ENCODE measurements at places on chromosomes 11 and 22. TPM values are rescaled to one million over a fixed set of nuclear protein-coding genes. Genes with fewer than 3 reads are reported as not detected.

DNA sequence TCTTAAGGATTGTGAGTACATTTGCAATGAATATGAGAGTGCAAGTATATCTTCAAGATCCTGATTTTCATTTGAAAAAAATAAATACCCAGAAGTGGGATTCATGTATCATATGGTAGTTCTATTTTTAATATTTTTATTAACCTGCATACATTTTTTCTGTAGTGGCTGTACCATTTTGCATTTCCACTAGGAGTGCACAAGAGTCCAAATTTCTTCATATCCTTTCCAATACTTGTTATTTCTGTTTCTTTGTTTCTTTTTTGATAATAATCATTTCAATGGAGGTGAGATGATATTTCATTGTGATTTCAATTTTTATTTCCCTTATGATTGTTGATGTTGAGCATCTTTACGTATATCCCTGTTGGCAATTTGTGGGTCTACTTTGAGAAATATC lies 759.8 kb upstream of the CNTN5 start:
- H3K27ac ChIP-seq: no peak overlapping the region
- H3K4me3 ChIP-seq: no peak overlapping the region
- H3K27me3 ChIP-seq: no peaks in the 10 kb centered on the region
- no peak for DNase-seq

DNA sequence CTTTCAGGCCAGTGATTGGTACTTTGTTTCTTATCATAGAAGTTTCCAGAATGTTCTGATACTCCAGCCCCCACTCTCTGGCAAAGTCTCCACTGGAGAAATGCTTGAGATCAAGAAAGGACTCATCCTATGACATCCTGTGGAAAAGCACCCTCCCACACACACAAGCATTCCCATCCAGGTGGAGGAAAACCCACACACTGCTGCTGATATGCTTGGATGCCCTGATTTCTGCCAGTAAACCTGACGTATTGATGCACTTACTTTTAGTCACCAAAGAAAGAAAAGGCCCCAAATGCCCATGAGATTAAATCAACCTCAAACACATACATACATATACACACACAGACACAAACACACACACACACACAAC lies 9.2 kb upstream of the SLC5A12 start:
- H3K27me3 ChIP-seq: no peaks in the 10 kb centered on the region
- no peak overlapping the region for H3K27ac ChIP-seq
- no peaks in the 10 kb centered on the region for H3K36me3 ChIP-seq

DNA sequence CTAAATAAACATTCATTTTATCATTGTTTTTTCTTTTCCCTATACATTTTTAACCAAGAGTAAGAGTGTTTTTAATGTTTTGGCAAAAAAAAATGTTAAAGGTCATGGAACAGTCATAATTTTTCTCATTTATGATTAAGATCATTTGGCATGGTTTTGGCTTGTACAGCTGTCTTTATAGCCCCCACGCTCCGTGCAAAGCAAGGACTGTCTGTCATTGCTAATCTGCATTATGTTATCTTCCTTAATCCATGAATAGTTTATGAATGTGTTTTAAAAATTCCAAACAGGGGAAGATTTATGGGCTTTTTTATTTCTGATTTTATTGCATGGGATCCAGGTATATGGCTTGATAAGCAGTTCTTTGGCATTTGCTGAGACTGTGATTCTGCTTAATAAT lies 28.1 kb downstream of the PGM2L1 start:
- H3K27me3 ChIP-seq: no peaks in the 10 kb centered on the region
- H3K36me3 ChIP-seq: no peaks in the 10 kb centered on the region
- no peak overlapping the region for H3K4me3 ChIP-seq

- H3K4me3 ChIP-seq: no peak overlapping the region
- peaks cover 5% of the 10 kb centered on the region for H3K4me1 ChIP-seq
- DNase-seq: no peak
- no peaks in the 10 kb centered on the region for H3K36me3 ChIP-seq
- no peak overlapping the region for H3K27ac ChIP-seq
These were observed 145.1 kb upstream of the TBCEL start for GRCh38 chr11:120878781-120879180.

GRCh38 chr22:46909237-46910030 lies 147.0 kb downstream of the TBC1D22A start:
- DNase-seq: no peak
- H3K27ac ChIP-seq: no peak overlapping the region
- peaks cover 6% of the 10 kb centered on the region for H3K36me3 ChIP-seq
- H3K27me3 ChIP-seq: no peaks in the 10 kb centered on the region
- H3K4me3 ChIP-seq: no peak overlapping the region

DNA sequence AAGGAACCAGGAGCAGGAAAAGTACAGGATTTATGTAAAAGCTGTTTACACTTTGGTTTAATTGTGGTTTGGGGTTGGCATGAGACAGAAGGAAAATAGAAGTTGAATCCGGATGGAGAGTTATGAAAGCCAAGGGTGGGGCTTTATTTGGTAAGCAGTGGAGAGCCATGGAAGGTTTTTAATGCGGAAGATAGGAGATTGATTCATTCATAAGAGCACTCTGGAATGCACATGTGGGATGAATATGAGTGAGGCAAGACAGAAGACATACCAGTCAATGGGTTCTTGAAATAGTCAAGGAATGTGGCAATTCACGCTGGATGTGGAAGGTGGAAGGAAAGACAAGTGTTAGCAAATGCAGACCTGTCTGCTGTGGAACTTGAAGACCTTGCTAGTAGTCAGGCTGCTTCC lies 9.3 kb upstream of the GLB1L3 start:
- H3K36me3 ChIP-seq: peaks cover 17% of the 10 kb centered on the region
- no peaks in the 10 kb centered on the region for H3K4me1 ChIP-seq
- no peaks in the 10 kb centered on the region for H3K27me3 ChIP-seq
- H3K27ac ChIP-seq: no peak overlapping the region
- H3K4me3 ChIP-seq: no peak overlapping the region

The OR10D3 gene
- not detected for total RNA-seq

The FOXR1 gene
- not detected for total RNA-seq

The BTG4 gene
- not detected for total RNA-seq

All from kidney (tissue), 22 donors.